ENCODE measurements at places on chromosomes 6 and 20. TPM values are rescaled to one million over a fixed set of nuclear protein-coding genes. Genes with fewer than 3 reads are reported as not detected.

DNA sequence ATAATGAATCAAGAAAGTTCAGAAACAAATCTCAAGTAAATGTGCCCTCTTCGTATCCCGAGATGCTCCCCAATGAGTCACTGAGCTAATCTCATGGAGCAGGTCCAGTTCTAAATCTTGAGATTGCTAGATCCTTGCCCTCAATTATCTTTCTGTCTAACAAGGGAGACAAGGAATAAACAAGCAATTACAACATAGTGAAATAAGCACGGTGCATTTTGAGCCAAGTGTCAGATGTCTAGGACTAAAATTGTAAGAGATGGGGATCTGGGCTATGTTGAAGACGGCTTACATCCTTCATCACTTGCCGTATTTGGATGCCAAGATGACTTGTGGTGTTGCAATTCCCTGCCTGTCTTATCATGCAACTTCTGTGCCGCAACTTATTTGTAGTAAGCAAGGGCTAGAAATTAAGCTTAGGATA, 56.5 kb upstream of the ADGRF1 start:
- no peak for DNase-seq

DNA sequence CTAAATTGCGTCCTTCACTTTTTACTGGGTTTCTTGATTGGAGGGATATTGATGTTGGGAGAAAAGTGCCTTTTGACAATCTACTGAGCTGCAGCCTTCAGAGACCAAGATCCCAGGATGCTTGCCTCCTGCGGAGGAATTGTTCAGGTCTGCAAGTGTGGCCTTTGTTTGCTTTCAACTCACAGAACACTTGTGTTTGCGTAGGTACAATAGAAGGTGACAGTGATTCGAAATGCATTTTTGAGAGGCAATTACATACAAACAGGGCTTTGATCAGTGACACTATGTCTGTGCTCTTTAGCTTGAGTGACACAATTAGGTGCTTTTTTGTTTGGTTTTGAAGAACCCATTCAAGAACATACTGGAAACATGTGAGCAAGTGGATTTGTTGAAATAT, 600.6 kb downstream of the QKI start:
- DNase-seq: no peak

GRCh38 chr6:16345449-16346330, 107.3 kb downstream of the GMPR start:
- DNase-seq: no peak

DNA sequence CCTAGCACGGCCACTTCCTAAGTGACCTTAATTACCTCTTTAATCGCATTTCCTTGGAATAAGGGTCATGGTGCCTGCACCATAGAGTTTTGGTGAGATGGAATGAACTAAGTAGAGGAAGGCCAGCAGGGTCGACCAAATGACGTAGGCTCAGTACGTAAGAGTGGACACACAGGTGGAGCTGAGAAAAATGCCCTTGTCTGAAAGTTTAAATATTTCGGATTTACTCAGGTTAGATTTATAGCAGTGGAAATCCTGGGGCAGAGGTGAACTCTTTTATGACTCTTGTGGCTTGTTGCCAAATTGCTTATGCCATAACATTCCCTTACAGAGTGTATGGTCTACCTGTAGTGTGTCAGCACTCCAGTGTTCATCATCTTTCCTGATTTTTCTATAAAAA, 23.6 kb upstream of the BTBD3 start:
- DNase-seq: no peak

- DNase-seq: no peak
Observed at GRCh38 chr6:32088487-32089049, 20.6 kb downstream of the TNXB start.

- no peak for DNase-seq
Observed at GRCh38 chr20:24273251-24273650, 196.2 kb upstream of the SYNDIG1 start.

The ZBP1 gene
- 14.6 TPM for polyA plus RNA-seq
